IMR-90 (cell line): ENCODE measurements at places on chromosomes 1 and 21. TPM values are rescaled to one million over a fixed set of nuclear protein-coding genes. Genes with fewer than 3 reads are reported as not detected.

DNA sequence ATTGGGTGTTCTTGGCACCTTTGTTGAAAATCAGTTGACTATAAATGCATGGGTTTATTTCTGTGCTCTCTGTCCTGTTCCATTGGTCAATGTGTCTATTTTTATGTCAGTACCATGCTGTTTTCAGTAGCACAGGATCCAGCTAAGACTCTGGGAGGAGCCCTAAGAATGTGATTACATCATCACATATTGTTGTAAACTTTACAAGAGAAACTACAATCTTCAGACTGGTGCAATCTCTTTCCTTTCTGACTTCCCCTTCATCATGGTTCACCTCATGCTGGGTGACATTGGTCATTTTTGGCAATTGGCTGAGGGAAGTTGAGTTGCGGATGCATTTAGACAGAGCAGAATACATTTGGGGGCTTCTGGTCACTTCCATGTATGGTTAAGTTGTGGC, 88.4 kb downstream of the C21orf91 start:
- DNase-seq = no peak

Gene PLA2G5
- total RNA-seq = not detected in 2 replicates

Gene ST7L
- total RNA-seq = 14.7 and 16.9 TPM in 2 replicates

GRCh38 chr1:17572264-17572985, 32.9 kb downstream of the ARHGEF10L start:
- DNase-seq = no peak

DNA sequence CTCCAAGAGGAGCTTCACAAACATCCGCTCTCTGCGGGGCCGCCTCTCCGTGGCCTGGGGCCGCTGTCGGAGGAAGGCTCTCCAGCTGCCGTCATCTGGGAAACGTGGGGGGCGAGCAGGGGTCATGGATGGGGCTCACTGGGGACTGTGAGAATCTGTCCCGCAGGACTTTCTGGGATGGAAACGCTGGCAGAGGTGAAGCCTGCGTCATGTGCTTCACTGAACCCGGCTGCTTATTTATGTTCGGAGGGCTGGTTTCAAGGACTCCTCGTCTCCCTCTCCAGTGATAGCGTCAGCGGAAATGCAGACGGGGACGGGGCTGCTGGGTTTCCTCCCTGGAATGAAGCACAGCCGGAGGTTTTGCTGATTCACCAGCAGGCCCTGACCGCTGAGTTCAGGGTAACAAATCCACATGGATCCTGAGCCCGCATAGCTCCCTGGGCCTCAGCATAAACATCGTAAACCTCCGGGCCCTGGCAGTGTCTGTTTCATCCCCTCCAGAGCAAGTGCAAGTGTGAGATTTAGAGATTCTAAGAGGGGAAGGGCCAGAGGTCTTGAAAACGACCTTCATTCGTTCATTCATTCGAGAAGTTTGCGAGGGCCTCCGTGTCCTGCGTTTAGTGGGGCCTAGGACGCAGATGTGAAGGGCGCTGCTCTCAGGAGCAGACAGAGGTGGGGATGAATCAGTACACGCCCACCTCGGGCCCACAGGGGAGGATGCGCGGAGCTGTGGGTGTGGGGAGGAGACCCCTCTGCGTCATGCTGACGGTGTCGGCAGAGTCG, 7.0 kb upstream of the POFUT2 start:
- DNase-seq = peak; percentile 100

Gene TRIM67
- not detected in 2 replicates for total RNA-seq

Gene FAAH
- total RNA-seq = under 0.01 TPM in 1 of 2 replicates, not detected in the other

DNA sequence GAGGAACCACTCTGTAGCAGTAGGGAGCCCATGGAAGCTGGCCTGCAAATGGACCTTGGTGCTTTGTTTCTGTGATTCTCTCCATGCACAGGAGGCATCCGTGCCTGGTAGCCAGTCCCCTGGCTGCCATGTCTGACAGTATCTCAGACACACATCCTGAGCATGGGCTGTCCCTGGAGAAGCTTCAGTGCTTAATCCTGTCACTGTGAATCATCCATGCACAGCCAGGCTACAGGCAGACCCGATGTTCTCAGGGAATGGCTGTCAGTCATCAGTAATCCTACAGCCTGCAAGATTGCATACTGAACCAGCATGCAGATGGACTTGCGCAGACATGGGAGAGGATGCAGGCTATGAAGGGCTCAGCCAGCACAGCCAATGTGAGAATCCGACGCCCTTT, 606.3 kb upstream of the PLXNA2 start:
- DNase-seq = no peak

Gene MEX3A
- total RNA-seq = 2.3 and 2.5 TPM in 2 replicates

Gene TMEM125
- total RNA-seq = under 0.01 TPM in 1 of 2 replicates, not detected in the other

DNA sequence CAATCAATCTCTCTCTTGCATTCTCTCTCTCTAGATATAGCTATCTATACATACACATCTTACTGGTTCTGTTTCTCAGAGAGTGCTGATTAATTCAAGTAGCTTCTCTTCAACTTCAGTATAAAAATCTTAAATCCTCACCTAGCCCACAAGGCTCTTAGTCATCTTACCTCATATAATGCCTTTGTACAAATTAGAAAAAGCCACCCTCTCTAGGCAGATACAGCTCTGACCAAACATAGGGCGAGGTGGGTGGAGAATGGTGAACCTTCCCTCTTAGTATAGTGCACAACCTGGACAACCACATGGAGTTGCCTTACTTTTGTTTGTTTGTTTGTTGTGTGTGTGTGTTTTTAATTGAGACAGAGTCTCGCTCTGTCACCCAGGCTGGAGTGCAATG, 5.1 kb upstream of the INAVA start:
- no peak for DNase-seq

Gene RAB3B
- total RNA-seq = 78.5 and 91.9 TPM in 2 replicates

Gene CFHR5
- not detected in 2 replicates for total RNA-seq

Gene PCP4L1
- total RNA-seq = not detected in 2 replicates

DNA sequence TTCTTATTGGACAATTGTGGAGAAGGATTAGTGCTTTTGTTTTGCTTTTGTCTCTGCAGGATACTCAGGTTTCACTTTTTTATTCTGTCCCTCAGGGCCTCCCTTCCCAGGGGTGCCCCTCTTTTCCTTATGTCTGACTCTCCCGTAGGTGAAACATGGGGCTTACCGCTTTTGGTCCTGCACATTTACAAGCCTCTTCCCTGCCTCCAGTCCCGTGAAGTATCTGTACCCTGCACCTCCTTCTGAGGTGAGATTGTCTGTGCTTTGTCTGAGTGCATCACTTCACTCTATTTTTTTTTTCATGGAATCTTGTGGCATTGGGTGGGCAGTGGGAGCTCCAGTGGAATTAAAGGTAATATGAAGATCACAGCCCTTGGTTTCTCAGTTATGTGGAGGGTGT, 758.1 kb upstream of the TPTE start:
- no peak for DNase-seq

- no peak for DNase-seq
Measured at GRCh38 chr1:29646161-29646775, 409.9 kb downstream of the PTPRU start.

DNA sequence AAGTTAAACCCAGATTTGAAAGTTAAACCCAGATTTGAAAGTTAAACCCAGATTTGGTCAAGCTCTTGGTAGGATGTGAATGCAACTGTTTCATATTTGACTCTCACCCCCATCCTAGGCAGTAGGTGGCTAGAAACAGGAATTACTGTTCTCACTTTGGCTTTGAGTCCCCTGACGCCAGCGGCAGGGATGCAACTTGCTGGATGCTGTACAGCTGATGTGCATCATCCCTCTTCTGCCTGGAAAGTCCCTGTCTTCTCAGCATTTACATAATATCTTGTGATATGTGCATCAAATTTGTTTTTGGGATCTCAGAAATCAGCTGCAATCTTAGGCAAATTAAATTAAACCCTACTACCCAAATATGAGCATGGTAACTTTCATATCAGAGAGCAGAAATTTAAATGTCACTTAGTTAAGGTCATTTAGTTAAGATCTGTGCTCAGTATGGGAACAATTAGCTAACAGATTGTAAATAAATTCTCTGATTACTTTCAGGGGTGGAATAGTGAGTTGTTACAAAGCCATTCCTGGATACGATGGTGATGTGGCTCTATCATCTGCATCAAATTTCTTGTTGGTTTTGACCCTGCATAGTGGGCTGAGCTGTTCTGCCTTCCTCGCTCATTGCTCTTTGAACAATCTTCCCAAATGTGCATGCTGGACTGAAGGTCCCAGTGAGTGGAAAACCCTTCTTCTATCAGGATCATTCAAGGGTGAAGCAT, 6.8 kb upstream of the HAO2 start:
- DNase-seq = no peak

GRCh38 chr21:21241391-21241790, 243.2 kb downstream of the NCAM2 start:
- DNase-seq = no peak

DNA sequence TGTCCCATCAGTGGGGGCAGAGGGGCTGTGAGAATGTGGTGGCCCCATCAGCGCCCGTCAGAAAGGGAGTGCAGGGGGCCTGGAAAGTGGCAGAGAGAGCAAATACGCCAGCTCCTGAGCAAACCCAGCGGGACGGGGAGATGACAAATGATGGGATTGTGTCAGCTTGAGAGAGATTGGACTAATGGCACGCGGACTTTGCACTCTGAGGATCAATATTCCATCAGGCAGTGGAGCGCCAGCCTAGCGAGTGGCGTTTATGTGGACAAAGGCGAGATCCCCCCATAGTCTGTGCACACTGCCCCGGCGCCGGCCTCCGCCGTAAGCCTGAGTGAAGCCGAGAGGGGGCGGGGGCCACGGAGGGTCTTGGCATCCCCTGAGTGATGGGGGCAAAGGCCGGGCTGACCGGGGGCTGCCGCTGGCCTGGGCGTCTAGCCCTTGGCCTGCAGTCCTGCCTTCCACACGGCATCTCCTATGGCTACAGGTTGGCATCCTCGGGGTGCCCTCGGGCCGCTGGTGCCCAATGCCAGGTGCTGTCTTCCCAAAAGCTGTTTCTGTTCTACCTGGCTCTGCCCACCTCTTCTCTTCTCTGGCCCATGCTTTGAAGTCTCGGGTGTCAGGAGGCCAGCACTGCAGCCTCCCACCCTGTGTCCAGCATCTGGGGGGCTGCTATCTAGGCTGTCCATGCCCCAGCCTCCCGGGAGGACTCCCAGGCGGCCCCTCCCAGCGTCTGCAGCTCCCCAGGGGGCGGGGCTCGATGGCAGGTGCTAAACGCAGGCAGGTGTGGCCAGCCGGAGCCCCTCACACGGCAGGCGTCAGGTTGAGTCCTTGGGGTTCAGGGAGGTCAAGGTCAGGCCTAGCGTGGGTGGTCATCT, 46.5 kb downstream of the PRDM16 start:
- DNase-seq = no peak

DNA sequence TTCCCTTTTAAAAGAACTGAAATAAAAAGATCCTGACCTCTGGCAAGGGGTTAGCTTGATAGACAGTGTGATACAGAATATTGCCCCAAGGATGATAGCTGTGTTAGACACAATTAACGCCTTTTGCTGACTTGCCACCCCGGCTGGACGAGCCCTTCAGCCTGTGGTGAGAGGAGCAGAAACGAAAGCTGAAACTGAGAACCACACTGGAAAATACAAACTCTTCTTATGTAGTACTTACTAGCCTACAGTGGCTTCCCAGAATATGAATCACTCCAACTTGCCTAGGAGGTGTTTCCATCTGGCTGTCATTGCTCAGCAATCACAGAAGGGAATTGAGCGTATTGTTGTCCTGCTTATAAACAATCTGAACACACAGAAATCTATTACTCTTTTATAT, 22.9 kb downstream of the SAMSN1 start:
- DNase-seq = no peak

Gene NPHP4
- total RNA-seq = 1.4 and 2.0 TPM in 2 replicates

Gene NTMT2
- not detected in 2 replicates for total RNA-seq

DNA sequence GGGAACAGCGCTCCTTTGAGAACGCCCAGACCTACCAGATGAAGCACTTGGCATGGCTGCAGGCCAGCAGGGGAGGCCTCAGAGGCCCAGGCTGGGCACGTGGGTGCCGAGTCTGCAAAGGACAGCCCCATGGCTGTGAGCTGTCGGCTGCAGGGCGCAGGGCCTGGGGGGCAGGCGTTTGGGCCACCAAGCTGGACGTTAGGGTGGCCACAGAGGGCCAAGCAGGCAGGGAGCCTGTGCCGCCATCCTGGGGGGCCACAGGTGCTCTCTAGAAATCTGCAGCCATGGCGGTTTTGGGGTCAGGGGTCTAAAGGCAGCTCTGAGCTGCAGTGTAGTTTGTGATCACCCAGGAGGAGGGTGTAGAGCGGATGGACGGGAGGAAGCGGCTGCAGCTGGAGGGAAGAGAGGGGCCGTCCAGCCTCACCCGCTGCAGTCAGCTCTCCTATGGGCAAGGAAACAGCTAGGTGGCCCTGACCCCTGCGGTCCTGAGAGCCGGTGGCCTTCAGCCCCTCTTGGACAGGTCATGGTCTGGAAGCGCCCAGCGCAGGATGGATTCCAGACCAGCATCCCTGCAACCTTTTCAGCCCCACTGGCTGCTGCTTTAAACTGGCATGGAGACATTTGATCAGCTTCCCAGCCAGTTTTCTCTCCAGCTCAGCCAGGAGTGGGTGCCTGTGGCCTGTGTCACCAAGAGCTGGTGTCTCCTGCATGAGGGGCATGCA, 11.0 kb downstream of the IBA57 start:
- DNase-seq = no peak

- DNase-seq = peak; percentile 79
Measured at GRCh38 chr21:24280596-24280995, 1326.7 kb downstream of the MRPL39 start.

GRCh38 chr1:227244339-227245118, 73.8 kb downstream of the CDC42BPA start:
- DNase-seq = no peak

DNA sequence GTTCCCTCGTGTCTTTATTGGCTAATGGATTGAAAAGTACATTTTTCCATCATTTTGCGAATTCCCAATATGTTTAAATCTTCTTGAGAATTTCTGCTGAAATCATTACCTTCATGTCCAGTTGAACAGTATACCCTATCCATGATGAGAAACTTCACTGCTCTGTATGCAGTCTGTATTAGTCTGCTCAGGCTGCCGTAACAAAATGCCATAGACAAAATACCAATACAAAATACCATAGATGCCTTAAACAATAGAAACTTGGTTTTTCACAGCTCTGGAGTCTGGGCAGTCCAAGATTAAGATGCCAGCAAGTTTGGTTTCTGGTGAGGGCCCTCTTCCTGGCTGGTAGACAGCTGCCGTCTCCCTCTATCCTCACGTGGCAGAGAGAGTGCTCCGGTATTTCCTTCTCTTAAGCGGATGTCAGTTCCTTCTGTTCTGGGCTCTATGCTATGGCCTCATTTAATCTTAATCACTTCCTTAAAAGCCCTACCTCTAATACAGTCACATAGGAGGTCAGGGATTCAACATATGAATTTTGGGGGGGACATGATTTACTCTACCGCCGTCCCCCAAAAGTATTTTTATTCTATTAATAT, 27.0 kb downstream of the CXADR start:
- DNase-seq = no peak
